ENCODE measurements at places on chromosomes 2 and 18.

- DNase-seq, result no peak
Observed at GRCh38 chr2:147660680-147661079, 184.1 kb upstream of the ACVR2A start.

DNA sequence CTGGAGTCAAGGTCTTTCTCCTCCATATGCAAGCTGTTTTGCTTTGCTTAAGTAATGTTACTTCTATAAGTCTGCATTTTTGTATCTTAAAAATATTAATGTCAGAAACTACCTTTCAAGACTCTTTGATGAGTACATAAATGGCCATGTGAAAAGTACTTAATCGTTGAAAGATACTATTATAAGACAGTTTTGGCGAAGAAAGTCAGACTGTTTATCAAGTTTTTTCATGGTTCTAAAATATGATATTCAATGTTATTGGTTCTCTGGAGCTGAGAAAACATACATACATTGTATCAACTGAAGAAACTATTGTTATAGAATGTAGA, 25.1 kb downstream of the FBXO48 start:
- no peak for DNase-seq

DNA sequence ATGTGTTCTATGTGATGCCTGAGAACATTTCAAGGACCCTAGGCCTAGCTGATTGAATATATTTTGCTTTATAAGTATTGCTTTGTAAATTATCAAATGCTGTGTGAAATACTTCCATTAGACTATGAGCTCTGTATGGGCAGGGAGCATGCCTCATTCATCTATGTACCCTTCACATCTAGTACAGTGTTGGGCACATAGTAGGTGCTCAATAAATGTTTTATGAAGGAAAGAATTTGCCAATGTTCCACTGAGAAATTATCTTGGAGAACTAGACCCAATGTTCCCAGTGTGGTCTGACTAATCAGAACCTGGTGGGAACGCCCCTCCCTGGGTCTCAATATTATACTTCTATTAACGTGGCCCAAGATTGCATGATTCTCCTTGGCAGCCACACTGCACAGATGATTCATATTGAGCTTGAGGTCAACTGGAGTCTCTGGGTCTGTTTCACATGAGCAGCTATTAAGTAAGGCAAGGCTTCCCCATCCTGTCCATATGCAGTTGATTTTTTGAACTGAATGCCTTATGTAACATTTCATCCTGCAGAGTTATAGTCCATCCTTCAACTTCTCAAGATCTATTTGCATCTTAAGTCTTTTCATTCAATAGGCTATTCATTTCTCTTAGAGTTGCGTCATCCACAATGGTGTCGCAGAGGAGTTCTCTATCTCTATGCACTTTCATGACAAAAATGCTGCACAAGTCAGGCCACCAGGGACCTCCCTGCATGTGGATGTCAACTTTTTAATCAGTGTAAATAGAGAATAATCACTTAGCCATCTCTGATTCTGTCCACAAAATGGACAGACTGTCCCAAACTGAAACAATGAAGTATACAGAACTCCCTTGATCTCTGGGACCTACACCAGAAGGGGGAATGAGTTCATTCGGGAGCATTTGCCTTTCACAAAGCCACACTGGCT, 257.6 kb downstream of the CYP26B1 start:
- DNase-seq, result no peak

GRCh38 chr2:138432971-138433370, 68.6 kb upstream of the SPOPL start:
- DNase-seq, result no peak

GRCh38 chr2:73218298-73218697, 4.3 kb downstream of the SMYD5 start:
- no peak for DNase-seq
